ENCODE measurements at places on chromosomes 13 and 19.
A peak's percentile ranks its signal among the peaks of the same experiment; 100 is the strongest.

GRCh38 chr13:110128546-110128945, 178.4 kb downstream of the COL4A1 start:
- no peak for DNase-seq

DNA sequence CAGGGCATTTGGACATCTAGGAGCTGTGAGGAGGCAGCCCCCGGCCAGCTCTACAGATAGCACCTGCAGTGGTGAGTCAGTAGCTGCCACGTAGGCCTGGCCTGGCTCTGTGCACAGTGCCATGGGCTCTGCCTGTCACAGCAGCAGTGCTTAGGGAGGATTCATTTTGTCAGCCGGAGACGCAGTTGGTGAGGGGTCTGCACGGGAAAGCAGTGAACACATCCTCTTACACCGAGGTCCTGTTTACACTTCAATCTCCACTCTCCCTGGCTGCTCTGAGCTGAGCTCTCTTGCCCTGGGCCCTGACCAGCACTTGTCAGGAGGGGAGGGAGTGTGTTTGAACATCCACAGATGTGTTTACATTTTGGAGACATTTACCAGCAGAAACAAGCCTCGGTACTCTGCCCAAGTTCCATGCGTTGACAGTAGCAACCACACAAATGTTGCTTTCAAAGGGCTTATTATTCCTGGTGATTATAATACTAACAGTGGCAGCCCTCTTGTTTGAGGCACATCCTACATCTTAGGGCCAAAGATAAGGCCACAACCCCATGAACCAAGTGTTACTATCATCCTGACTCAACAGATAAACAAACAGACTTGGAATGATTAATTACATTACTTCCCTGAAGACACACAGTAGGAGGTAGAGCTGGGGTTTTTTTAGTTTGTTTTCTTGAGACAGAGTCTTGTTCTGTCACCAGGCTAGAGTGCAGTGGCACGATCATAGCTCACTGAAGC, 148.9 kb downstream of the USP12 start:
- no peak for DNase-seq

GRCh38 chr13:27126859-27127258, 44.8 kb downstream of the USP12 start:
- no peak for DNase-seq

GRCh38 chr13:44576351-44577235, 463 bp upstream of the TSC22D1 start:
- DNase-seq: peak; percentile 13

DNA sequence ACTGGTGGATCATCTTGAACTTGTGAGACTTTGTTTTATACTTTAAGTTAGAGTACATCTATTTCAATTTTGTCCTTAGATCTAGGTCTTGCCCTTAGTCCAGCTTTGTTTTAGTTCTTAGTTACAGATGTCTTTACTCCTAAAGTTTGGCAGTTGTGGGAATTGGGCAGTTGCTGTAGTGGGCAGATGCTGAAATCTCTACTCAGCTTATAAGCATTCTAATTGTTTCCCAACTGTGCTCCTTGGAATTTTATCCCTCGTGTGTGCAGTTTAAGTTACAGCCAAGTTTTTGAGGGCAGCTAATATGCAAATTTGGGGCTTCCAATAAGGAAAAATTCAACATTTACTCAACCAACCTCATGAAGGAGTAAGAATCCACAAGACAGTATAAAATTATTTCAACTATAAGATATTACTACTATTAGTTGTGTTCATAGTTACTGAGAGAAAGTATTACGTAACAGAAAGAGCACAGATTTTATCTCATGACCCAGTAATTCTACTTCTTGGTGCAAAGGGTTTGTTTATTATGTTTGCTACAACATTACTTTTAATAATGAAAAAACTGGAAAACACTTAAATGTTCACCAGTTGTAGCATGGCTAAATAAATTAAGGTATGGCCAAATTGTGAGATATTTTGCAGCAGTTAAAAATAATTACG, 32.9 kb downstream of the CCDC122 start:
- DNase-seq: no peak

DNA sequence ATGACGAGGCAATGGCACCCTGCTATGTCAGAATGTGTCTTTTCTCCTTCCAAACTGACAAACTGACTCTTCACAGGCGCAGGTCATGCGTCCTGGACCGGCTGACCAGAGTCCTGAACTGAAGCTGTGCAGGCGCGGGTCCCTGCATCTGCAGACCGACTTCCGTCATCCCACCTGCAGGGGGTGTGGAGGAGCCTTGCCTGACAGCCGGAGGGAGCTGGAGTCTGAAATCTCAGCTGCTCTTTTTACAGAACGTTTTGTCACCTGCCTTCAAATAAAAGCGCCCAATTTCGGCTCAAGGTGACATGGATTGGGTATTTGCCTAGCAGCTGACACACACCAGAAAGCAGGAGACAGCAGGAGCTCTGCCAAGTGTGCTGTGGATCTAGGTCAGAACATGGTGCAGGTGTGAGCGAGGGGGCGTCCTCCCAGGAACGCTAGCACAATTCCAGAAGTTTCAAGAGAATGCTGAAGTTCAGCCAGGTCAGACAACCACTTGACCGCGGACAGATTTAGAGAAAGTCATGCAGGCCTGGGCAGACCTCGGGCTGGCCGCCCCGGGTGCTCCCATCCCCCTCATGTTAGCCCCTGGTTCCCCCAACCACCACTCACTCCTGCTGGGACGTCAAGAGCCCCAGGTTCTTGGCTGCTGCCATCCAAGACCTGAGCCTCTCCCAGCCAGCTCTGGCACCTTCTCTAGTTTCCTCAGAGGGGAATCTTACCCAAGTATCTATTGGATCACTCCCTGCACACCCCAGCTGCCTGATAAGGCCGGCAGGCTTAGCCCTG, 32.8 kb downstream of the ELL start:
- DNase-seq: no peak

GRCh38 chr13:94784066-94784465, 71.7 kb upstream of the SOX21 start:
- no peak for DNase-seq

DNA sequence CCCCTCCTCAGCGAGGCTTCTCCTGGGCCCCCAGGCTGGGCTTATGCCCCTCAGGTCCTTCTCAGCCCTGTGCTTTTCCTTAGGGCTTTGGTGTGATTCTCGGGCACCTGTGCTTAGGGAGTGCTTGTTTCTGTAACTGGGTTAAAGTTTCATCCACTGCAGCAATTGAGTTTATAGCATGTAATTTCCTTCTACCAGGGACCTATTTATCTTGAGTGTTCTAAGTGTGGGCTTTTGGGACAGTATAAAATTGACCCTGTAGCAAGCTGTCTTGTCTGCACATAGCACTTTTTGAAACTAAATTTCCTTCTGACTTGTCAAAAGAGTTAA, 47.6 kb downstream of the GATAD2A start:
- no peak for DNase-seq

GRCh38 chr13:47146991-47147811, 250.3 kb upstream of the HTR2A start:
- DNase-seq: no peak

GRCh38 chr19:29815231-29815630, 3.4 kb downstream of the CCNE1 start:
- no peak for DNase-seq

DNA sequence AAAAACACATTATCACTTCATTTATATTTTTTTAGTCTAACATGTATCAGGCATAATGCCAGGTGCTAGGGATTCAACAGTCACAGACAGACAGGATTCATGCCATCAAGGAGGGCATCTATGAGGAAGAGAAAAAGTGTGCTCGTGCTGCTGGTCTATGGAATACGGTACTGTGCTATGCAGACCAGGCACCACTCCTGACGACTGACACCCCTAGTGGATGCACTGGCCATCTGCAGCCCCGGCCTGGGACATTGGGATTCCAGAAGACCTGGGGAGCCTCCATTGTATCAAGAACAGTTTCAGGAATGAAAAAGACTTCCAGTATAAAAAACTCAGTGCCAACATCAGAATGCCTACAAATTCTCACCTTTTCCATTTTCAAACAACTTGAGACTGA, 94.0 kb downstream of the KLF12 start:
- DNase-seq: no peak

DNA sequence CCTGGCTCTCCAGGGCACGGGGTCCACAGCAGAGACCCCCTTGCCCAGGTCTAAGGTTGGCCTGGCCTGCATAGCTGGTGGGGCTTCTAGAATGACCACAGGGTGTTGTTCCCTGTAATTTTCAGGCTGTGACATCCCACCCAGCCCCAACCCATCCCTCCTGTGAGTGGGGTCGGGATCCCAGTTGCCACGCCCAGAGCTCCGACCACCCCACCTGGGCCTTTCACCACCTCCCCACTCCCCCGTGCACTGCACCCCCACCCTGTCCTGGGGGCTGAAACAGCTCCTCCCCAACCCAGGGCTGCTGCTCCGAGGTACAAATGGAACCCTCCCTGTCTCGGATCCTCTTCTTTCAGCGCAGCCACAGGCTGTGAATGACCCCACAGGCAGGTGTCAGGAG, 8.4 kb upstream of the SLC7A10 start:
- no peak for DNase-seq
